SK-N-SH (cell line): ENCODE measurements at places on chromosomes 7 and 10.

GRCh38 chr7:140031364-140031763 lies 31.4 kb downstream of the PARP12 start:
- peak; percentile 56 for DNase-seq

DNA sequence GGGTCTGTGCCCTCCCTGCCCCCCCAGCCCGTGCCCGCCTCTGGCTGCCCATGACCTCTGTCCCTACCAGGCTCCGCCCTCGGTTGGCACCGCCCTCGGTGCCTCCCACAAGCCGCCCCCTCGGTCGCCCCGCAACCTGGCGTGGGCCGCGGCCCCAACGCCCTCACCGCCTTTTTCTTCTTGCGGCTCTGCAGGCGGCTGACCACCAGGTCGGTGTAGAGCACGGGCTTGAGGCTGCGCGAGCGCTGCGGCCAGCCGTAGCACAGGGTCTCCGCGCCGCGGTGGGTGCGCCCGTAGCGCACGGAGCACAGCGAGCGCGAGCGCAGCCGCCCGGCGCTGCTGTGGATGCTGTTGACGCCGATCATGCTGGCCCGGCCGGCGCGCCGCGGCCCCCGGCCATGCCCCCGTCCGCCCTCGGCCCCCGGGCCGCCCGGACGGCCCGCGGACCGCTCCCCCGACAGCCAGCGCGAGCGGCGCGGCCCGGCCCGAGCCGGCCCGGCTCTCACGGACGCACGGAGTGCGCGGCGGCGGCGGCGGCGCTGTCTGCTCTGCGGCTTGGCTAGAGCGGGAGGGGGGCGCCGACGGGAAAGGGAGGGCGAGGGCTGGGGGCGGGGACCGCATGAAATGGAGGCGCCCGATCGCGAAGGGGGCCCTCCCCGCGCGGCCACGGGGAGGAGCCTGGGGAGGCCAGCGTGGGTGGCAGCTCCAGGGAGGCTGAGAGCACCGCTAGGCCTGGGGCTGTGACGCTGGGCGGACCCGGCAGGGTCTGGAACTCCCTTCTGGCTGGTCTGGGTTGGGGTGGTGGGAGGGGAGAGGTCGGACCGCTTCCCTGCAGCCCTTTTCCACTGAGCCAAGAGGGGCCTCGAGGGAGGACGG lies 9.6 kb downstream of the PSD start:
- peak; percentile 91 for DNase-seq

GRCh38 chr7:41817386-41817785 lies 114.5 kb upstream of the INHBA start:
- DNase-seq, result no peak

GRCh38 chr10:132667342-132668047 lies 118.5 kb downstream of the NKX6-2 start:
- peak; percentile 87 for DNase-seq

- no peak for DNase-seq
These were observed 71.6 kb upstream of the CAMK2B start for GRCh38 chr7:44396931-44397545.

GRCh38 chr10:121998462-121998861 lies 9.5 kb downstream of the TACC2 start:
- DNase-seq, result no peak

GRCh38 chr10:132601567-132601966 lies 64.0 kb downstream of the INPP5A start:
- DNase-seq, result no peak

GRCh38 chr10:130647341-130647740 lies 511.1 kb downstream of the GLRX3 start:
- DNase-seq, result no peak

DNA sequence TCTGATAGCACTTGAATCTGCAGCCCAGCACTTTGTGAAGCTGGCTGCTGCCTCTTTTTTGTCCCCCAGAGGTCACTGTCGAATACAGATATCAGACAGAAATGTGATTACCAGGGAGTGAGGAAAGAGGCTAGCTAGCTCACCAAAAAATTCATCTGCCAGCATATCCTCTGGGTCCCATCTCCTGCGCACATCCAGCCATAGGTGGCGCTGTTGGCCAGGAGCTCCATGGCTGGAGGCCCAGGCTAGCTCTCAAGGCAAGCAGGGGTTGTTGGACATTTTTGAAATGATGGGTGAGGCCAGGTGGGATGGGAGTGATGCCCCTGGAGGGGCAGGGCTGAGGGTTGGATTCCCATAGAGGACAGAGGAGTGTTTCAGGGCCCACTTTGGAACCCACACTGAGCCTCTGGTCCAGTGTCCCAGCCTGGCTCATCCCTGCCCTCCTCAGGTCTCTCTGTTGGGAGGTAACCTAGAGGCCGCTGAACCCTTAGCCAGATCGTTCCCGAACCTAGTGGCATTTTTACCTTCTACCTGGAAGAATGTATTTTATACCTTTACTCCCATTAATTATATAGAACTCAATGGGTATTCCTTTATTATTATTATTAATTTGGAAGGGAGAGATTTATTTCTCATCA lies 14.8 kb downstream of the DPCD start:
- DNase-seq, result peak; percentile 84

GRCh38 chr10:132375116-132375794 lies 21.7 kb upstream of the PWWP2B start:
- no peak for DNase-seq

- DNase-seq, result no peak
These were observed 1172.9 kb upstream of the AUTS2 start for GRCh38 chr7:68425377-68425776.

- peak; percentile 62 for DNase-seq
These were observed 18.4 kb upstream of the SORCS3 start for GRCh38 chr10:104622598-104623209.

- DNase-seq, result peak; percentile 72
These were observed 63.4 kb downstream of the HPSE2 start for GRCh38 chr10:99172128-99172738.

DNA sequence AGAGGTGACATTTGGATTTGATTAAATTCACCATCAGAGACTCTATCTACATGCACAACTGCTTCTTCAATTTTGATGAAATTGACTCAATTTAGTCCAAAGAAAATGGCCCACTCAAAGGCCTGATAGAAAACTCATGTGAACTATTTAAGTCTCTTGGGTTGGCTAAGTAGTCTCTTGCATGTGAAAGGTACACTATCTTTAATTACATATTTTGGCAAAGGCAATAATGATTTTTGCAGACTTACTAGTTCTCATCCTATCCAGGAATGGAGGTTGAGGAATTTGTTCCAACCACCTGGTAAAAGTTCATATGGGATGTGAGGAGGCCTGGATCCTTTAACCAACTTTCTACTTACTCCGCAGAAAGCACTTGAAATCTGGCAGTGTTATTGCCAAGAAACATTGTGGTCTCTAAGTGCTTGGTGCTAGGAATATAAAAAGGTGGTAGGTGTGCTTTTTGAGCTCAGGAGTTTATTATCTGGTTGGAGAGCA lies 618.6 kb upstream of the MKI67 start:
- no peak for DNase-seq

DNA sequence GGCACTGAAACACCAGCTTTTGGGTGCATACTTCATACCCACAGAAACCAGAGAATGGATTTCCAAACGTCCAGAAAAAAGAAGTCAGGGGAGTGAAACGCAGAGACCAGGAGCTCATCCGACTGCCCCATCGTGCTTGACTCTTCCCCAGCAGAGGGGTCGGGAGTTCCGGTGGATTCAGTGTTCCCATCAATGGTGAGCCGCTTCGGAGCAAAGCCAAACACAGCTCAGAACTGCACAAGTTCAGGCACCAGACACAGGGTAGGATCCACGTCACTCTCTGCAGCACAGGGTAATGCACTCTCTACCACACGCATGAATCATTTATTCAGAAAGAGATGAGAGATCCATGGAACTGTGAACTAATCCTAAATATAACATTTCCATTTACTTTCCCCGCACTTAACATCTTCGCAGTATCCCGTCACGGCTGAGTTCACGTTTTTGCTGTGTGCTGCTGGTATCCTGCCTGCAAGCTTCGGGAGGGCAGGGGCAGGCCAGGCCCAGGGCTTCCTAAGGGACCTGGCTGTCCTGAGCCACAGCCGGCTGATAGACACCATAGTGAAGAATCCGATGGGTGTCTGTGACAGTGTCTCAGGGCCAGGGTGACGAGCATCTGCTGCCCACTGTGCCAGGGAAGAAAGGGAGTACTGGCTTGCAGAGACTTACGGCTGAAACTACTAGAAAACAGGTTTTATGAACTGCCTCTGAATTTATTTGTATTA lies 545.3 kb downstream of the PTPRN2 start:
- DNase-seq, result no peak

DNA sequence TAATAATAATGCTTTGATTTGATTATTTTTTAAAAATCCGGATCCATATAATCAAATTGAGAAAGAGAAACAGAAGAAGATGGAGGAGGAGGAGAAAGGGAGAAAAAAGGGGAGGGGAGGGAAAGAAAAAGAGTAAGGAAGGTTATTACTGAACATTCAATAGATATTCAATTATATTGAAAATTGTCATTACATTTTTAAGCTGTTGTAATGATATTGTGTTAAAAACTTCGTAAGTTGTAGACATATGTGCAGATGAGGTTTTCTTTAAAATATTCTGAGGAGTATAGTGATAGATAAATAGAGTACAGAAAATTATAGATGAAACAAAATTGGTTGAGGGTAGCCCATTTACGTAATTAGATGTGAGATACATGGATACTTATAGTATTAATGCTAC lies 933.0 kb upstream of the PHF14 start:
- no peak for DNase-seq

- DNase-seq, result peak; percentile 62
These were observed 66.9 kb downstream of the PTPRE start for GRCh38 chr10:127973791-127974311.

GRCh38 chr10:10677479-10677878 lies 340.2 kb upstream of the CELF2 start:
- peak; percentile 10 for DNase-seq

GRCh38 chr7:106356-106755 lies 86.0 kb upstream of the FAM20C start:
- no peak for DNase-seq

DNA sequence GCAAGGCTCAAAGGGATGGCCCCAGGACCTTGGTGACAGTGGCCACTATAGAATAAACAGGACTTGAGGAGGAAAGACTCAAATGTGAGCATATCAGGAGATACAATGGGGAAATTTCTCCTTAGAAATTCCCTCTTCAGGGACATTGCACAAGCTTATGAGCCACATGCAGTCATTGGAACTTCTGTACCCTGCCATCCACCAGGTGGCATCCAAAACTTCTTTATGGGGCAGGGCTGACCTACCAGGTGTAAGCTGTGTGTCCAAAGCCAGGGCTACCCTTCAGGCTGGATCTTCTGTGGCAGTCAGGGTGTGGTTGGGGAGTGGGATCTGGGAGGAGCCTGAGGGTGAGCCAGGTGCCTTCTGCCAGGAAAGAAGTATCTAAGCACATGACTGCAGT lies 36.6 kb upstream of the LRRC18 start:
- peak; percentile 50 for DNase-seq

- DNase-seq, result no peak
These were observed 76.8 kb downstream of the TMEM106B start for GRCh38 chr7:12287901-12288300.

GRCh38 chr7:107560898-107561516 lies 2.7 kb downstream of the COG5 start:
- DNase-seq, result no peak

DNA sequence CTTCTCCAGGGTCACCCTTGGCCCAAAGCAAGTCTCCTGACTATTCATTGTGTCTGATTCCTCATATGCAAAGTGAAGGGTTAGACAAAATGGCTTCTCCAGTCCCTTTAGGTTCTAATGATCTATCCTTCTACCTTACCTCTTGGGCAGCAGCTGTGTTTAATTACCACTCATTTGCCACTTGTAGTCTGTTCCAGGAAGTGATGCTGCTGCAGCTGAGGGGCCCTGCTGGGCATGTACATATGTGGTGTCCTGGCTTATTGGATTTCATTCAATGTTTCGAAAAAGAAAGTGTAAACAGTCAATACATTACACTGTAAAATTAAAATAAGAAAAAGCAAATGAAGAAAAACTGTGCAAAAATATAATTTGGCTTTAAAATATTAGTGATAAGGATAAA lies 36.6 kb downstream of the SCIN start:
- DNase-seq, result peak; percentile 39

- DNase-seq, result no peak
These were observed 207.2 kb downstream of the SKAP2 start for GRCh38 chr7:26657206-26657641.

DNA sequence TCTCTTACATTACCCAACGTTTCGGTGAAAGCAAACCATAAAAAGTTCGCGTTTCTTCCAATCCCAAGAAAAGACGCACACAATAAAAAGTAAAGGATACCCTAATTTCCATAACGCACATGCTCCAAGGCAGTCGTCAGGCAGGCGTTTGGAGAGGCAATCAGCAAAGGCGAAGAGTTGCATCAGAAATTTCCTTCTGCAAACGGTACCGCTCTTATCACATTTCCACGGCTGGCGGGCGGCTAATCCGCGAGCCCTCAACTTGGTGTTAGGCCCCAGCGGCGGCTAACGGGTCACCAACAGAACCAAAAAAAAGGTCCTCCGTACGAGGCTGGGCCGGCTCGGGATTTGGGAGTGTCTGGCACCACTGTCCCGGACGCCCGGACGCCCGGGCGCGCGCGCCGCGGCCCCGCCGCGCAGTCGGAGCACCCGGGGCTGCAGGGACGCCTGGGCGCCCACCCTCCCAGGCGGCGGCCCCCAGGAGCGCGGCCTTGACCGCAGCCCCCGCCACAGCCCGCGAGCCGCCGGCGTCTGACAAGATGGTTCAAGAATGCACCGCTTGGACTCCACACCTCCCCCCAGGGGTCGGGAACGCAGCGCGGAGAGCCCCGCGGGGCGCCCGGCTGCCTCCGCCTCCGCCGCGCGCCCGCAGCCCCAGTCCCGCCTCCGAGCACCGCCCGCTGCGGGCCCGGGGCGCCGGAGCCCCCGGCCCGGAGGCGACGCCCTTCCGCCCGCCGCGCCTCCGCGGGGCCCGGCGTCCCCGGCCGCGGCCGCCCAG lies 9.8 kb upstream of the GRB10 start:
- DNase-seq, result peak; percentile 58

GRCh38 chr7:72217151-72217550 lies 195.0 kb downstream of the CALN1 start:
- no peak for DNase-seq

- DNase-seq, result peak; percentile 72
These were observed 55.9 kb downstream of the UPF2 start for GRCh38 chr10:11986593-11987216.

- no peak for DNase-seq
These were observed 2.6 kb downstream of the TMEM243 start for GRCh38 chr7:87216701-87217508.

- no peak for DNase-seq
These were observed 35.4 kb downstream of the KLF6 start for GRCh38 chr10:3749600-3749999.
